Activated CD4-positive, alpha-beta T cell treated with anti-CD3 and anti-CD28 coated beads, Interleukin-2, amount 50 U/mL, for 4 hours (primary cell): ENCODE measurements at places on chromosomes 6 and 20.
A peak's percentile ranks its signal among the peaks of the same experiment; 100 is the strongest.

DNA sequence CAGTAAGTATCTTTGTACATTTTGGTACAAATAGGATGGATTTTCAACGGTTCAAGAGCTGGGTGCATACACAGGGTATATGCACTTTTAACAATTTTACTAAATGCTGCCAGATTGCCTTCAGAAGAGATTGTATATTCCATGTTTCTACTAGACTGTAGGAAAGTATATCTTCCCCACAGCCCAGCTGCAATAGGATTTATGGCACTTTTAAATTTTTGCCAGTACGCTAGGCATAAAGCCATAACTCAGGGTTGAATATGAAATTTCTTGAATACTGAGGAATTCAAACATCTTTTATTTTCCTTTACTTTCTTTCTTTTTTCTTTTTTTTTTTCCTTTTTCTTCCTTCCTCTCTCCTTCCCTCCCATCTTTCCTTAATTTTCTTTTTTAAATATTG is 78.7 kb upstream of the SULF2 start:
- DNase-seq = no peak

DNA sequence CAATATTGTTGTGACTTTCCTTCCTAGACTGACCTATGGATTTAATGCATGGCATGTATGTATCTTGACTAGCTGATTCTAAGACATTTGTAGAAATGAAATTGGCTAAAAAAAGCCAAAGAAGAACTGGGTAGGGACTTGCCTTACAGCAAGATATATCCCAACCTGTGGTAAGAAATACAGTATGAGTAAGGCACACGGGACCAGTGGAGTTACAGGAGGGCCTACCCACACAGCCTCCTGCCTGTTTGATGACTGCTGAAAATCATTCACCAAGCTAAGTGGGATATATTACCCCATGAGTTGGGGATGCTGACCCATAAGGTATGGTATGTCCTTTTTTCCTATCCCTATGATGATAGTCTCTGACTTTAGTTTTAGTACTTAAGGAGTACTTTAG is 112.2 kb downstream of the INSM1 start:
- DNase-seq = no peak

DNA sequence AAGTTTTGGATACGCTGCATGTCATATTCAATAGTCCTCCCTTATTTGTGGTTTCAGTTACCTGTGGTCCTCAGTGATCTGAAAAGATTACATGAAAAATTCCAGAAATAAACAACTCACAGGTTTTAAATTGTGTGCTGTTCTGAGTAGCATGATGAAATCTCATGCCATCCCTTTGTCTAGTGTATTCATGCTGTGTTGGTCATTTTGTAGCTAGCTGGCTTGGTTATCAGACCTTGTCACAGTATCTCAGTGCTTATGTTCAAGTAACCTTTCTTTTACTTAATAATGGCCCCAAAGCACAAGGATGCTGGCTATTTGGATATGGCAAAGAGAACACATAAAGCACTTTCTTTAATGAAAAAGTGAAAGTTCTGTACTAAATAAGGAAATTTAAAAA is 78.3 kb downstream of the FUT9 start:
- no peak for DNase-seq

DNA sequence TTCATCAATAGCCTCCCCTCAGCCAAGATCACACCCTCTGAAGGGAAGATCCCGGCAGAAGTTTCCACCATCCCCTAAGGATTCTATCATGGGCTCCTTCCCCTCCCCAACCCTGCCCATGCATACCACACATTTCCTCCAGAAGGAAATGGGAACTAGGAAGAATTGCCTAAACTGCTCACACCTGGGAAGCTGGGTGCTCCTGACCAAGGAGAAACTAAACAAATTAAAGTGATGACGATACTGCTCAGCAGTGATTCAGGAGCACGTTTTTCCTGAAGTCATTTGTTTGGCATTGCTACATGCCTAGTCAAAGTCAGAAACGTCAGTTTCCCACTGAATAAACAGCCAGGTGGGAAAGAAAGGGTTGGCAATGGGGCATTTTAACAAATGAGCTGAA is 136.1 kb upstream of the CDYL start:
- no peak for DNase-seq

DNA sequence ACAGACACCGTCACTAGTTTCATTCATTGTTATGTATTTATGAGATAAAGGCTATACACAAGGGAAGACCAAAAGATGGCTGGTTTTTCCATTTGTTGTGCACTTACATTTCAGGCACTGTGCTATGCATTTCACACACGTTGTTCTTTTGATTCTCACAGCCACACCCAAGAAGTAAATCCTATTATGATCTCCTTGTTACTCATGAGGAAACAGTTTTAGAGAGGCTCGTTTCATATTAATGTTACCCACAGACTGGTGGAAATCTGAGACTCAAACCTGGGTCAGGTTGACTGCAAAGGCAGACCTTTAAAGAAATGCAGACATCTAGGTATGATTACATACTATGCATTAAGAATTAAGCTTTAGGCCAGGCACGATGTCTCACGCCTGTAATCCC is 34.9 kb downstream of the SHLD1 start:
- no peak for DNase-seq

- DNase-seq = no peak
Observed at GRCh38 chr6:126429866-126430265, 90.0 kb downstream of the CENPW start.

DNA sequence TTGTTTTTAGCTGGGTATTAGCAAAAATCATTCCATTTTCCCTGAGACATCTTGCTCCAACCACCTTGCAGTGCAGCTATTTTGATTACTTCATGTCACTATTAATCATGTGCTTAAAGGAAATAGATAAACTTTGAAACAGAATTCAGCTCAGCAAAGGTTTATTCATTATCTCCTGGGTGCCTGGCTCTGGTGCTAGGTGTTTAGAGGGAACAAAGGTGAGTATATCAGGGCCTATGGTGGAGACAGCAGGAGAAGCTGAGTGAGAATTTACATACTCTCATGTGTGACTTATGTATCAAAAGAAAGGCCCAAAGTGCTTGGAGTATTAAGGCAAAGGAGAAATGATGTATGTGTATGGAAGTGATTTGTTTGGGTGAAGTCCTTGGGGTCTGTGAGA is 63.8 kb upstream of the BMP2 start:
- DNase-seq = no peak

- DNase-seq = no peak
Observed at GRCh38 chr6:145765449-145765848, 30.1 kb upstream of the EPM2A start.

DNA sequence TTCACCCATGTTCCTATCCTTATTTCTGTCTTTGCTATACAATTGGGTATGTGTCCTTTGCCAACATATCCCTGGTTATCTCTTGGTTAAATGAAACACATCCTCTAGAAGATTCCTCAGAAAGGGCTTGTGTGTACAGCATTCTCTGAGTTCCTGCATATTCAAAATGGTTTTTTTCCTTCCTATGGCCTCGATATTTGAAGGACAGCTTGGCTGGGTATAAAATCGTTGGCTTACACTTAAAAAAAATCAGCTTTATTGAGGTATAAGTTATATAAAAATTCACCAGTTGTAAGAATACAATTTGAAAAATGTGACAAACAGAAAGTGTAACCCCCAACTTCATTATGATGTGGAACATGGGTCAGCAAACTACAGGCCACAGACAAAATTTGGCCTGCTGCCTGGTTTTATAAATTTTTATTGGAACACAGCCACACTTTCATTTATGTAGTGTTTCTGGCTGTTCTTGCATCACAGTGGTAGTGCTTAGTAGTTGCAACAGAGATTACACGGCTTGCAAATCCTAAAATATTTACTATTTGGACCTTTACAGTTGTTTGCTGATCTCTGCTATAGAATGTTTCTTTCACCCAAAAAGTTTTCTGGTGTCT is 16.7 kb downstream of the PCMT1 start:
- DNase-seq = no peak

- no peak for DNase-seq
Observed at GRCh38 chr20:2084703-2085102, 16.9 kb upstream of the STK35 start.

- DNase-seq = no peak
Observed at GRCh38 chr6:140289186-140289585, 914.7 kb upstream of the CITED2 start.

DNA sequence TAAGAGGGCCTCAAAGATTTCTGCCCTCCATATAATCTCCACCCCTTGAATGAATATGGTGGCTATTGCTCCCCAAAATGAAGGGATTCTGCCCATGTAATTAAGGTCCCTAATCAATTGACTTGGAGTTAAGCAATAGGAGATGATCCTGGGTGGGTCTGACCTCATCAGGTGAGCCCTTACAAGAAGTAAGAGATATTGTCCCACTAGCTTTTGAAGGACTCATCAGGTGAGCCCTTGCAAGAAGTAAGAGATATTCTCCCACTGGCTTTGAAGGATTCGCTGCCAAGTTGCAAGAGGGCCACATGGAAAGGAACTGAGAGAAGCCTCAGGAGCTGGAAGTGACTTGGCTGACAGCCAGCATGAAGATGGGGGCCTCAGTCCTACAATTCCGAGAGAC is 103.4 kb downstream of the BMP7 start:
- DNase-seq = no peak

DNA sequence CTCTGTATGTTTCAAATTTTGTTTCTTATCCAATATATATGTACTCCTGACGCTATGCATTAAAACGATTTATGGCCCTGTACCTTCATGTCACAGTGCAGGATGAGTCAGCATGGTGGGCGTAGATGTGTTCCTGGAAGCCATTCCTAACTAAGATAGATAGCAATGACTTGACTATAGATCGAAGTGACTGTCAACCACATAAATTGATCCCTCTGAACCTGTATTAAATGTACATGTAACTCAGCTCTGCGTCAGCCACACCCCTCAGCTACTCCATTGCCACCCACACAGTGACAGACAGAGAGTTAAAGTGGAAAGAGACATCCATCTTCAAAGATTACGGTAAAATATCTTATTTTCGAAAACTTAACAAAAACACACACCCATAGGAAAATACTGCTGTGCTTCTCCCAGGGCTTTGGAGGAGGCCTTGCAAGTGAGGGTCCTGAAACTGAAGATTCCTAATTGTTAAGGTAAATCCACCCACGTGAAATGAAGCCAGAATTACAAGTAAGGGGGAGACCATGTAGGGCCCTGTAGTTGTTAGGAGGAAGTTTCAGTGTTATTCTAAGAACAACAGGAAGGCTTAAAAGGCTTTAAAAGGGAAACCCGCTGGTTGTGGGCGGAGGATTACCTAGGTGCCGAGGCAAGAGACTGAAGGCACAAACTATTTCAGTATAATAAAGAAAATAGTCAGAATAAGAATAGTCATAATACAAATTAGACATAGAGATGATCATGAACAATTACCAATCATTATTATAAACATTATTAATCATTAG is 10.3 kb upstream of the RAD21L1 start:
- peak; percentile 42 for DNase-seq

DNA sequence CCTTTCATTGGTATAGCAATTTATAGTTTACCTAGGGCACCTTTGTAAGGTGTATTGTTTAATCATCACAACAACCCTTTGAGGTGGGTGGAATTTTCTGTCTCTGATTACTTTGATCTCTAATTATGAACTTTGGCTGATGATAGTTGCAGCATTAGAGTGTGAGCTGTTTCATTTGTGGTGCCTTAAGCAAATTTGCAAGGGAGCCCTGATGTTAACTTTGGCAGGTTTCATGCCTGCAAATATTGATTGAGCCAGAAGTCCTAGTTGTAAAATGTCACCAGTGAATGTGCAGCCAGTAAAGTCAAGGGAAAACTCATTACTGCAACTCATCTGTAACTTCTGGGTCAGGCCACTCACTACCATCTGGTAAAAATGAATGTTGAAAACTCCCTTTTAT is 29.8 kb downstream of the CTNNBL1 start:
- DNase-seq = no peak

- no peak for DNase-seq
Observed at GRCh38 chr20:49136817-49137571, 51.1 kb downstream of the STAU1 start.

- DNase-seq = no peak
Observed at GRCh38 chr6:138510093-138510492, 10.8 kb upstream of the NHSL1 start.

DNA sequence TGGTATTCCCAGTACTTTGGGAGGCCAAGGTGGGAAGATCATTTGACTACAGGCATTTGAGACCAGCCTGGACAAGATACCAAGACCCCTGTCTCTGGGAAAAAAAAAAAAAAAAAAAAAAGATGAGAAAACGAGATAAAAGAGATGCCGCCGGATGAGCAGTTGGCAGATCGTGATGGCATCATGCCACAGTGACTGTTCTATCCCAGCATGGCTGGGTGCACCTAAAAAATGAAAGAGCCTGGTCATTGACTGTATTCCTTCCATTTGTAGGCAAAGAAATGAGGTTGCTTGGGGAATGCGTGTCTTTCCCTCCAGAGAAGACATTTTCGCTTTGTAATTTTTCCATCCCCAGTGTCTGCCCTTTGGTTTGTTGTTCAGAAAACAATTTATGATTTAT is 12.9 kb downstream of the AKAP12 start:
- no peak for DNase-seq

GRCh38 chr6:130980310-130981032 is 82.6 kb downstream of the EPB41L2 start:
- no peak for DNase-seq

DNA sequence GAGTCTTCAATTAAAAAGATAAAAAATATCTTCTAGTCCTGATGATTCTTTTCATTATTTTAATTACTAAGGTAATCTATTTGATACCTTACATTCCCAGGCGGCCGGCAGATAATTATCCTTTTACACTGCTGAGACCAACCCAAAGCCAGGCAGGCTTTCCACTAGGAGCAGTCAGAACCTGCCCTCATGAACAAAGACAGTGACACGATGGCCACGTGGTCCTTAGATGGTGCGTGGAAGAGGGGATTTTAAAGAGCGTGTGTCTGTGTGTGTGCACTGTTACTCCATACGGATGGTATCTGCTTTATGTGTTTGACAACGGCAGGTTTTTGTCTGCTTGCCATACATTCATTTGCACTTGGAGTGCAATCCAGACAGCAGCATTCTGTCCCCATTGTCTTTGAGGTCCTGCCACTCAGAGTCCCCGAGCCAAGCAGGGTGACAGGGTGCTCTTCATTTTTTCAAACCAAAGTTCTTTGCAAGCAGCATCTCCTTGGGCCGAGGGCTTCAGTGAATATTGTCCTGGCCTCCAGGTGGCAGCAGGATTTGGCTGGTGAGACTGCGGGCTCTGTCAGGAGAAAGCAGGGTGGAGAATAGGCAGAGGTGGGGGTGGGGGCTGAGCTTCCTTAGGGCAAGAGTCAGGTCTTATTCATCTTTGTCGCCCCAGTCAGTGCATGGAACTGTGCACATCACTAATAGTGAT is 260.5 kb downstream of the NRN1 start:
- no peak for DNase-seq

DNA sequence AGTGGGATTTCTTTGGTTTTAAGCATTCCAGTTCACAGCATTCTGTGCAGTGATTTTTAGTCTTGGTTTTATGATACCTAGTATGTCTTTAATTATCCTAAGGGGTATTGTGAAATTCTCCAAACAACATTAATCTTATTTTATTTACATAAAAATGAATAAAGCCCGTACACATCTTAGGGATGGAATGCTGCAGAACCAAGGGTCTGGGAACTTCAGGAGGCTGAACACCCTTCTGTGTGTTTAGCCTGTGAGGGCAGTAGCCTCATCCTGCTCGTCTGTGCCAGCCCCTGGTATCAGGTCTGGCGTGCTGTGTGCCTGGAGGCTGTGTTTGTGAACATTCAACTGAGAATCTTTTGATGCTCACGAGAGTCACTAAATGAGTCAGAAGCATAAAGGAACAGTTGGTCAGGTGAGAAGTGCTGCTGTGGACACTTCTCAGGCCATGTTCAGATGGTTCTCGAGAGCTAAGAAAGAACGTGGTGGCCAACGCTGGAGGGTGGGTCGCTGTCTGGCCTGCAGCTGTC is 25.2 kb upstream of the C20orf204 start:
- no peak for DNase-seq

GRCh38 chr6:111813677-111814310 is 59.5 kb downstream of the FYN start:
- DNase-seq = no peak
